ENCODE measurements at places on chromosomes 3 and 15.
A peak's percentile ranks its signal among the peaks of the same experiment; 100 is the strongest.

- peak; percentile 99 for DNase-seq
Measured at GRCh38 chr3:183287301-183287971, 34.4 kb downstream of the B3GNT5 start.

GRCh38 chr3:184554461-184554860, 7.1 kb upstream of the EPHB3 start:
- no peak for DNase-seq

GRCh38 chr15:68218331-68218730, 11.2 kb downstream of the CLN6 start:
- DNase-seq, result no peak

DNA sequence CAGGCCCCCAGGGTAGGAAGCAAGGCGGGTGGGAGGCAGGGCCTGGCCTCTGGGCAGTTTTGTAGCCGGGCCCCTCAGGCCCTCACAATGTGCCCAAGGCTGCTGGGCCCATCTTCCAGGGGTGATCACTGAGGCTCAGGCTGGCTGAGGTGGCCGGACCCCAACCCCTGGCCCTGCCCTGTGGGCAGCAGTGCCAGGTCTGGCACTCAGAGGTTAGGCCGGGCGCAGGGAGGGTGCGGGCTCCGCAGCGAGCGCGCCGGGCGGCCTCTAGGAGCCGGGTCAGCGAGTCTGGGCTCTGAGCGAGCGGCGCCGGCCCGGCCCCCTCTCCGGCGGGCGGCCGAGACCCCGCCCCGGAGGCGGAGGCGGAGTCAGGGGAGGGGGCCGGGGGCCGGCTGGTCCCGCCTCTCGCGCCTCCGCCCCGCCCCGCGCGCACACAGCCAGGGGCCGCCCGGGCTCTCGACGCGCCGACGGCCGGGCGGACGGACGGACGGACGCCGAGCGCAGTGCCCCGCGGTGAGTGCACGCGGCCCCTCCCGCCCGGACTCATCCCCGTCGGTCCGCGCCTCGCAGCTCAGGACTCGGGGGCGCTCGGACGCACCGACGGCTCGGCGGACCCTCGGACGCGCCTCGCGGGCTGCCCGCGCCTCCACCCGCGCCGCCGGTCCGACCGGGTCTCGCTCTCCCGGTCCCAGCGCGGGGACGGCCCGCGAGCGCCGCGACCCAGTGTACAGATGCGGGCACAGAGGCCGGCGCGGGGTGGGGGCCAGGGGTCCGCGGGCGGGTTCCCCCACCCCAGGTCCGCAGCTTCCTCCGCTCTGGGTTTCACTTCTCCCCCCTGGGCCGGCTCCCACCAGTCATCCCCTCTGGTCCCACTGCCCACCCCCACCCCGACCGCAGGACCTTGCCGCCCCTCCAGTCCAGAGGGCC, at the start of gene FBLN2:
FBLN2 (plus strand) TSS at position 430 of the 927 bp plus-strand sequence. CDS start 21,231 bp downstream, outside the sequence.
- DNase-seq, result no peak

- DNase-seq, result no peak
Measured at GRCh38 chr15:57460208-57460816, 84.0 kb downstream of the CGNL1 start.

DNA sequence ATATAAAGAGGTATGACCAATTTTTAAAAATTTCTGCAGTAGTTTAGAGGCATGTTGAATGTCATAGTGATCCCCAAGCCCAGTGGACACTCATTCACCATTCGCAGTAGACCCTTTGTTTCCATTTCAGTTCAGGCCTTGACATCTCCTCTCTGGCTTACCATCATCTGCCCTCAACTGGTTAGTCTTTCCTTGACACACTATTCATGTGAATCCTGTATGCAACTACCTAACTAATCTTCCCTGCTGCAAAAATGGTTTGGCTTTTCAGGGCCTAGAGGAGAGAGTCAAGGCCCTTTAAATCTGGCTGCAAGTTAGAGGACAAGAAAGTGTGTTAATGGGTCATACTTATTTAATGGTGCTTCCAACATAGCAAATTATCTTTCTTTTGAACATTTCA, 10.9 kb downstream of the APH1B start:
- DNase-seq, result no peak

GRCh38 chr3:143120716-143121240, 1.2 kb downstream of the CHST2 start:
- peak; percentile 42 for DNase-seq

- DNase-seq, result no peak
Measured at GRCh38 chr3:5822843-5823242, 635.3 kb downstream of the EDEM1 start.

DNA sequence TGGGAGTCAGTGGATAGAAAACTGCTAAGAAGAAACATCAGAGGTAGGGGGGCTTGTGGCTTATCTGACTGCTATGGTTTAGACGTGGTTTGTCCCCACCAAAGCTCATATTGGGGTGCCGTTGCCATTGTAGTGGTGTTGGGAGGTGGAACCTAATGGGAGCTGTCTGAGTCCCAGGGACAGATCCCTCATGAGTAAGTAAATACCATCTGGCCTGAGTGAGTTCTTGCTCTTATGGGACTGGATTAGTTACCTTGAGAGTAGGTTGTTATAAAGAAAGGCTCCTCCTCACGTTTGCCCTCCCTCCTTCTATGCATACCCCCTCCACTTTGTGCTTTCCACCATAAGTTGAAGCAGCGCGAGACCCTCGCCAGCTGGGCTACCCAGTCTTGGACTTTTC, 53.4 kb upstream of the VILL start:
- no peak for DNase-seq

DNA sequence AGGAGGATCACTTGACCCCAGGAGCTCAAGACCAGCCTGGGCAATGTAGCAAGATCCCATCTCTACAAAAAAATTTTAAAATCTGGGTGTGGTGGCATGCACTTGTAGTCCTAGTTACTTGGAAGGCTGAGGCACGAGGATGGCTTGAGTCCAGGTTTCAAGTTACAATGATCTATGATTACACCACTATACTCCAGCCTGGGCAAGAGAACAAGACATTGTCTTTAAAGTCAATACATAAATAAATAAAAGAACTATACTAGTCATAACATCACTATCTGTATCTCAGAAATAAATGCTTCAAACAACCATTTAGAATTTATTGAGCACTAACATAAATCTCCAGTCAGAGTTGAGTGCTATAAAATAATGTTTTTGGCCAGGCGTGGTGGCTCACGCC, 8.5 kb upstream of the PHLDB2 start:
- DNase-seq, result peak; percentile 80

GRCh38 chr15:55353025-55353424, 34.0 kb downstream of the PIGB start:
- DNase-seq, result no peak

DNA sequence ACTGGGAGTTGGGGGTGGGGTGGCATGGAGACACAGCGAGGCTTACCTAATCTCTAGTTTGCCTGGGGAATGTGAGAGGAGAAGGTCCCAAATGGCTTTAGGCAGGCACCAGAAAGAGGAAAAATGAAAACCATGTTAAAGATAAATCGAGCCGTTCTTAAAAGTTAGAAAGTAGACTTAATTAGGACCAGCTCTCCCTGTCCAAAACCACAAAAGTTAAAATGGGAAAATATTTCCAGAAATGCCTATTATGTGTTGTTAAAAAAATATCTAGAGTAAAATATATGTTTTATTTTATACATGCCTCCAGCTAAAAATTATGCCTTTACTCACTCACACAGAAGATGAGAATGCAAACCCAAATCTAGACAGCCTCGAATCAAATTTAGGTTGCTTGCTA, 50.1 kb downstream of the LRTM1 start:
- no peak for DNase-seq

Measured in fibroblast of mammary gland (primary cell).